ENCODE measurements at places on chromosomes 2 and 18.

- no peak for DNase-seq
These were observed 5.1 kb downstream of the FECH start for GRCh38 chr18:57581301-57581934.

- DNase-seq = no peak
These were observed 139.9 kb downstream of the MYT1L start for GRCh38 chr2:2191110-2191707.

- no peak for DNase-seq
These were observed 67.4 kb downstream of the MEP1B start for GRCh38 chr18:32257084-32257785.

GRCh38 chr2:19573784-19574183 lies 215.4 kb upstream of the OSR1 start:
- DNase-seq = no peak

DNA sequence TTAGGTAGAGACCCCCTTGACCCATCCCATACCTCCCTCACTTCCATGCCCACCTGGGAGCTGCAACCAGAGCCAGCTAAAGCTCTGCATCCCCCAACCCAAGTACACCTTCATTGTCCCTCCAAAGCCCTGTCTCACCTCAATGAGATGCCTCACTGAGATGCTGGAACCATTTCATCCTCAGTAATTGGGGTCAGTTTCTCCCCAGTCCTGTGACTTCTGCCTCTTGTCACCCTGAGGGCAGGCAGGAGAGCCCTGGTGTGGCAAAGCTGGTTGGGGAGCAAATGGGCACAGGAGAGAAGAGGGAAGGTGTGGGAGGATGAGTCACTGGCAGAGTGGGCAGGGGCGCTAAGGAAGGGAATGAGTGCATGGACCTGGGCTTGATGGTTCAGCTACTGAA lies 27.9 kb upstream of the NT5DC4 start:
- no peak for DNase-seq

- no peak for DNase-seq
These were observed 24.5 kb downstream of the MALT1 start for GRCh38 chr18:58695772-58696171.

GRCh38 chr2:172403881-172404468 lies 23.4 kb upstream of the ITGA6 start:
- no peak for DNase-seq

GRCh38 chr18:61154866-61155265 lies 178.4 kb upstream of the CDH20 start:
- DNase-seq = no peak

DNA sequence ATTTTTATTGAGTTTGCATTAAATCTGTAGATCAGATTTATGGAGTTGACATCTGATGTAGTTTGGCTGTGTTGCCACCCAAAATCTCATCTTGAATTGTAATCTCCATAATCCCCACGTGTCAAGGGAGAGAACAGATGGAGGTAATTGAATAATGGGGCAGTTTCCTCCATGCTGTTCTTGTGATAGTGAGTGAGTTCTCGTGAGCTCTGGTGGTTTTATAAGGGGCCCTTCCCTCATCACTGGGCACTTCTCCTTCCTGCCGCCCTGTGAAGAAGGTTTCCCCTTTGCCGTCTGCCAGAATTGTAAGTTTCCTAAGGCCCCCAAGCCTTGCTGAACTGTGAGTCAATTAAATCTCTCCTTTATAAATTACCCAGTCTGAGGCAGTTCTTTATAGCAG lies 32.2 kb downstream of the ZC3H15 start:
- no peak for DNase-seq

DNA sequence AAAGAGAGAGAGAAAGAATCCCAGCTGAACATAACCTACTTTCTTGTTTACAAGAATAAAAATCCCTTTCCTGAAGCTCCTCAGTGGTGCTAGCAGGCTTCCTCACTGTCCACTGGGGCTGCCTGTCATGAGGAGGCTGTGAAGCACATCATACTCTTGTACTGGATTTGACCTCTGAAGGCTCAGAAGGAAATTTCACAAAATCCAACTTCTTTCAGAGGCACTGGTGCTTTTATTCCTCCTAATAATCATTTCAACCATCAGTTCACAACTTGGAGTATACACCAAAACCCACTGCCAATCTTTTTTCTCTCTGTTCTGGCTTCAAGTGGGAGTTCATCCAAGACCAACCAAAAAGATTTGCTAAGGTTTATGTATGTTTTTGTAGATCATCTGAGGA lies 48.5 kb downstream of the TMX3 start:
- no peak for DNase-seq

DNA sequence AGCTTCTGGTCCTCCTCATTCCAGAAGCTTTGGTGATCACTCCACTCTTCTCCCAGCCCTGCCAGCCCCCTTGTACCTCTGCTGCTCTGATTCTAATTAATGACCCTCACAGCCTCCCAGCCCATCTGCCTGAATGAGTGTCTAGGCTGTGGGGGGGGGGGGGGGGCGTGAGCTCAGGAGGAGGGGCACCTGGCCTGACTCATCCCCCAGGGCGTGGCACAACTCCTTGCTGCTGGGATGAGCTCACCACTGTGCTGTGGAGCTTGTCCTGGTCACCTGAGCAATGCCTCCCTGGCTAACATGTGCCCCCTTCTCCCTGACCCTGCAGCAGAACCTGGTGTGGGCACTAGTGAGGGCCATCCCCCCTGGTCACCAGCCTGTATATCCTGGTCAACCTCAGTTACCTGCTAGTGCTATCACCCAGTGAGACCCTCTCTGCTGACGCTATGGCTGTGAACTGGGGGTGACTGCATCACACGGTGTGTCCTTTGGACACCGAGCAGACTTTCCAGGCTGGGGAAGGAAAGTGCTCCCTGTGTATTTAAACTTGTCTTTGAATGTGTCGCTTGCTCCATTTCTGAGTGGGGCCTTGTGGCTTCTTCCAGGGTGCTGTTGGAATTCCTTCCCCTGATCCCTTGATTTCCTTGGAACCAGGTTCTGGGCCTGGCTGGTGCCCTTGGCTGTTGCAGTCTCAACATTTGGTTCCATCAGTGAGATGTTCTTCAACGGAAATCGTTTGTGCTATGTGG lies 41.5 kb upstream of the PUM2 start:
- no peak for DNase-seq

DNA sequence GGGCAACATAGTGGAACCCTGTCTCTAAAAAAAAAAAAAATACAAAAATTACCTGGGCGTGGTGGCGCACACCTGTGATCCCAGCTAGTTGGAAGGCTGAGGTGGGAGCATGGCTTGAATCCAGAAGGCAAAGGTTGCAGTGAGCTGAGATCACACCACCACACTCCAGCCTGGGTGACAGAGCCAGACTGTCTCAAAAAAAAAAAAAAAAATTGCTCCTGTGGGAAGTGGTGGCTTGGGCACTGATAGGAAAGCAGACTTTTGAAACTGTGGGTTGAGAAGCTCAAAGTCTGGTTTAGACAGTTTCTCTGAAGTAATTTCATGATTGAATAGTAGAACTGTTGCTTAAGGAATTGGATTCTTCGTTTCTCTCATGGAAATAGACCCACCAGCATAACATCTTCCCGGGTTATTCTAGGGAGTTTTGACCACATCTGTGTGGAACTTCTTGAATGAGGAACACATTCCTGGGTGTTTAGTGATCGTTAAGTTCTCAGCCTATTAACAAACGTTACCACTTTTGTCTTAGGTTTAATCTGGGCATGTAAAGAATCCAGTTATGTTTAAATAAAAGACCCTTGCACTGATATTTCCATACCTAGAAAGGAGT lies 33.5 kb downstream of the GRHL1 start:
- DNase-seq = no peak

DNA sequence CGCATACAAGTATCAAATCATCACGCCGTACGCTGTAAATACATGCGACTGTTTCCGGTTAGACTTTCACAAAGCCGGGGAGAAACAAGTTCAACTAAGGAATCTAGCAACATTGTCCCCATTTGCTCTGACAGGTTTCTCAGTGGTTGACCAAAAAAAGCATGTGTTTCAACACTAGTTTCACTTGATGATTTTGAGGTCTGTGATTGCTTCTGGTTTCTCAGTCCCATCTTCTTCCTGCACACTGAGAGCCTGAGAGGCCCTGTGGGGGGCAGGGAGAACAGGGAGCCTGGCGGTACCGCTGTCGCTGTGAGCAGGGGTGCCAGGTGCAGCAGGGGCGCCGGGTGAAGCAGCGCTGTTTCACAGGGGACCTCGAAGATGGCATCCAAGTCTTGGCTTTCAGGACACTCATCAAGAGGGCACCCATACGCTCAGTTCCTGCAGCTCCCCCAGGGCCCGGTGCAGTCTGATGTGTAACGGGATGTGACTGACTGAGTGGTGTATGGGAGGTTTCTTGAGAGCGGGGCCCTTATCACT lies 270.9 kb downstream of the TWIST2 start:
- DNase-seq = no peak

GRCh38 chr18:41529093-41529492 lies 425.9 kb upstream of the PIK3C3 start:
- DNase-seq = no peak

DNA sequence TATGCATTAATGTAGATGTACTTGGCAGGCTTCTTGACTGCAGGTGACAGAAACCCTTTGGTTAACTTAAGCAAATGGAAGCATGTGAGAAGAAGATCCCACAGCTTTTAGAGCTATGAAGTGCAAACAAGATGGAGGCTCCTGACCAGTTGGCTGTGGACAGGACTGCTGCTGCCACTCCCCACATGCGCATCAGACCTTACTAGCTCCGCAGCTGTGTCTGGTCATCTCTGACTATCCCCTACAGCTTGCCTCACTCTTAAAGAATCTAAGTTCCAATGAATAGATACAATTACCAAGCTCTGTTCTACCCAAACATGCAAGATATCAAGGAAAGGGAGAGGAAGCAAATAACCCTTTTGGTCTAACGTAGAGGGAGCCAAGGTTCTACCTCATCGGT lies 587.6 kb downstream of the DSC3 start:
- no peak for DNase-seq

DNA sequence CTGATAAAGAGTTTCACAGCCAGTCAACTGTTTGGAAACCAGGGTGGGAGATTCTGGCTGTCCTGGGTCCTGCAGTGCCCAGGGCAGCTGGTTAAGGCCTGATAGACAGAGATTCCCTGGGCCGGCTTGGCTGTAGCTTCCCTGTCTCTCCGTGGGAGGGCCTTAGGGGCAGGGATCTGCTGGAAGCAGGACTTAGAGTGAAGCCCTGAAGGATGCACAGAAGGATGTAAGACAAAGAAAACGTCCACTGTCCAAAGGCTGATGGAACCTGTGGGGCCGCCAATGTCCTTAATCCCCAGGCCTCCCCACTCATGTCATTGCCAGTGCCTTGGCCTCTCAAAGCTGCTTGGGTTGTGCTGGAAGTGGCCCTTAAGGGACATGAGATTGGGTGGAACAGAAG lies 33.0 kb downstream of the MROH2A start:
- no peak for DNase-seq

Measured in iPS-NIHi11 (cell line).